Camera-type eye (tissue), 1 donor: ENCODE measurements at places on chromosomes 12 and 14. TPM values are rescaled to one million over a fixed set of nuclear protein-coding genes. Genes with fewer than 3 reads are reported as not detected.

GPRC5D gene
- total RNA-seq: not detected

E2F7 gene
- total RNA-seq: 5.2 TPM

VTI1B gene
- 49.5 TPM for total RNA-seq

BCDIN3D gene
- total RNA-seq: 5.5 TPM

CLEC1A gene
- 3.7 TPM for total RNA-seq

C12orf43 gene
- total RNA-seq: 11.4 TPM
